ENCODE measurements at places on chromosomes 12 and 14.

DNA sequence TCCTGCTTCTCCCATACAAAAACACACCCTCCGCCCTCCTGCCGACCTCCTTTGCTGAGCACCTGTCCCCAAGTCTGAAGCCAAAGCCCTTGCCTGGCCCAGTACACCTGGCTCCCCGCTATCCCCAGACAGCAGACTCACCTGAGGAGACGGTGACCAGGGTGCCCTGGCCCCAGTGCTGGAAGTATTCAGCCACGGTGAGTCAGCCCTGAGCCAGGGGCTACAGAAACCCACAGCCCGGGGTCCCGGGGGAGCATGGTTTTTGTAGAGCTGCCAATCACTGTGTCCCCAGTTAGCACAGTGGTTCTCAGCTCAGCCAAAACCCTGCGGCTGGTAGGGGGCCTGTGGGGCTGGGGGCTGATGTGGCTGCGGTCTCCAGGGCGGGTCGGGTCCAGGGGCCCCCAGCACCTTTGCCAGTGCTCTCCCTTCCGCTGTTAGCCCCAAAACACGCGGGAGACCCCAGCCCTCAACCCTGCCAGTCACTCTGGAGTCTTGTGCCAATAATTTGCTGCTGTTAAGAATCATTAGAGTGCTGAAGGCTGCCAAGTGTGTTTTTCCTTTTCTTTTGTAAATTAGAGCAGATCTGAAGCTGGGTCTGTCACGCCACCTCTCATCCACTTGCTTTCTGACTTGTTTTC lies 339.0 kb downstream of the TMEM121 start:
- no peak for DNase-seq

GRCh38 chr14:56580221-56580711 lies 668 bp downstream of the TMEM260 start:
- DNase-seq = peak; percentile 52

DNA sequence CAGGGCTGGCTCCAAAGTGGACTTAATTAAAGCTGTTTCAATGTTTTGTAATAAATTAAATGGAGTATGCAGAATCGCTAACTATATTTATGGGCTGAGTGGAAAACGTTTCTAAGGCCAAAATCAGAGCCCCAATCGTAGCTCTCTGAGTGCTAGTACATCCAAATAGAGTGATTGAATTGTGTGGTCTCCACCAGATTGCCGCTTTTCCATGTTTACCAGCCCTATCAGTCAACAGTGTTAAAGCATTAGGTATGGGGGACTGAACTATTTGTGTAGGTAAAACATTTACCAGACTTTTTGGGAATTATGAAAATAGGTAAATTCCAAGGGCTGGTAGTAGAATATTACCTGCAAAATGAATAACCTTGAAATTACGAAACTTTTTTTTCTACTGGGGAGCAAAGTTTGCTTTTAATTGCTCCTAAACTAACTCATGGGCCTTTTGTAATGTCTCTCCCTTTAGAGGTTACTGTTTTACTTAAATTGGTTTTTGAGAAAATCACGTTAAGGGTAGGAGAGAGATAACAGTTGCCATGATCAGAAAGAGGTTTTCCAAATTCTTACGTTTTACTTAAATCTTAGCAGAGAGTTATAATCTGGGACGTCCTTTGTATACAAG lies 28.0 kb upstream of the METAP2 start:
- no peak for DNase-seq

- DNase-seq = no peak
Measured at GRCh38 chr12:116806845-116807440, 68.8 kb downstream of the RNFT2 start.

DNA sequence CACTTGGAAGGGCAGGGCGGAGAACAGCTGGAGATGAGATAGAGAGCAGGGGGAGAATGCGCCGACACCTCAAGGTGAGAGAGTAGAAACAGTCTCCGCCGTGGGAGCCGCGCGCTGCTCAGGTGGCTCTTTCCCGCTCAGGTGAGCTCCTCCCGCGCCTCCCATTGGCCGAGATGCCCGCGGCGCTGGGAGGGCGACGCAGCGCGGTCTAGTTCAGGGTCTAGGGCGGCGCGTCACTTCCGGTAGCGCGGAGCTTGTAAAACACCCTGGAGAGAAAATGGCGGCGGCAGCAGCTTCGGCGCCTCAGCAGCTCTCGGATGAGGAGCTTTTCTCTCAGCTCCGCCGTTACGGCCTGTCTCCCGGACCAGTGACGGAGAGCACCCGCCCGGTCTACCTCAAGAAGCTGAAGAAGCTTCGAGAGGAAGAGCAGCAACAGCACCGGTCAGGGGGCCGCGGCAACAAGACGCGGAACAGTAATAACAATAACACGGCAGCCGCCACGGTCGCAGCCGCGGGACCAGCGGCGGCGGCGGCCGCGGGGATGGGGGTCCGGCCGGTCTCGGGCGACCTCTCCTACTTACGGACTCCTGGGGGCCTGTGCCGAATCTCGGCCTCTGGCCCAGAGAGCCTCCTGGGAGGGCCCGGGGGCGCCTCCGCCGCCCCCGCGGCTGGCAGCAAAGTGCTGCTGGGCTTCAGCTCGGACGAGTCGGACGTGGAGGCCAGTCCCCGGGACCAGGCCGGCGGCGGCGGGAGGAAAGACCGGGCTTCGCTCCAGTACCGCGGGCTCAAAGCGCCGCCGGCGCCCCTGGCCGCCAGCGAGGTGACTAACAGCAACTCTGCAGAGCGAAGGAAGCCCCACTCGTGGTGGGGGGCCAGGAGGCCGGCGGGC lies at the start of gene LEMD3:
Gene LEMD3, plus strand, starts transcription at position 264 of the 889 bp plus-strand sequence. Its CDS starts 14 bp downstream, at position 278.
- peak; percentile 96 for DNase-seq

DNA sequence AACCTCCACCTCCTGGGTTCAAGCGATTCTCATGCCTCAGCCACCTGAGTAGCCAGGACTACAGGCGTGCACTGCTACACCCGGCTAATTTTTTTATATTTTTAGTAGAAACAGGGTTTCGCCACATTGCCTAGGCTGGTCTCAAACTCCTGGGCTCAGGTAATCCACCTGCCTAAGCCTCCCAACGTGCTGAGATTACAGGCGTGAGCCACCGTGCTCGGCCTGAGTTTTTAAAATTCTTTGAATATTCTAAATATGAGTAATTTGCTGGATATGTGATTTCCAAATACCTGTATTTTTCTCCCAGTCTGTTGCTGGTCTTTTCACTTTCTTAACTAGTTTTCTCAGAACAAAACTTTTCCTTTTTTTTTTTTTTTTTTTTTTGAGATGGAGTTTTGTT lies 27.4 kb downstream of the GIT2 start:
- no peak for DNase-seq

- peak; percentile 17 for DNase-seq
Measured at GRCh38 chr12:62618930-62619329, 152.3 kb downstream of the MON2 start.

DNA sequence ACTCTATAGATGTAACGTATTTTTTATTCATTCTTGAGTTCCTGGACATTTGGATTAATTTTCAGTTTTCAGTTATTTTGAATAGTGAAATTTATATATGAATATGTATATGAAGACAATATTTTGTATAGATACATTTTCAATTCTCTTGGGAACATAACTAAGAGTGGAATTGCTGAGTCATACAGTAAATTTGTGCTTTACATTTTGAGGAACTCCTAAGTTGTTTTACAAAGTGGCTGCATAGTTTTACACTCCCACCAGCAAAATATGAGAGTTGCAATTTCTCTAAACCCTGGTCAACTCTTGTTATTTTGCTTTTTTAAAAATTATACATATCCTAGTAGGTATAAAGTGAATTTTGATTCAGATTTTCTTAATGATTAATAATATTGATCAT lies 1838.6 kb upstream of the SEL1L start:
- no peak for DNase-seq

- no peak for DNase-seq
Measured at GRCh38 chr12:113322343-113322742, 12.6 kb downstream of the SLC8B1 start.

- peak; percentile 82 for DNase-seq
Measured at GRCh38 chr14:68111097-68111852, 291.7 kb downstream of the RAD51B start.

- DNase-seq = no peak
Measured at GRCh38 chr12:76332606-76333005, 15.6 kb downstream of the BBS10 start.

- no peak for DNase-seq
Measured at GRCh38 chr12:1041478-1041877, 50.5 kb downstream of the ERC1 start.

DNA sequence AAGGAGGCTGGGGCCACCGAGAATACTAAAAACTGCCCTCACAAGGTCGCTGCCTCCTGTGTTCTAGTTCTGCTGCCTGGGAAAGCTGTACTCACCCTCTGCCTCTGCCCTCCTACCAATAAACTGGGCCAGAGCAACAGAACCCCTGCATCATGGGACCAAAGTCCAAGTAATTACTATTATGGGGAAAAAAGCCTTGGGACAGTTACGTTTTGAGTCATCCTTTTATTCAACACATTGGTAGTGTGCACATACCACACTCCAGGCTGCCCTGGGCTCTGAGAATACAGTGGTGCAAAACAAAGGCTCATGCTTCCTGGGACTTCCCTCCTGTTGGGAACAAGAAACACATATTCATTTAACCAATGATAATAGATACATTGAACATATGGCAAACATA lies 49.0 kb downstream of the CACNA1C start:
- DNase-seq = no peak

- DNase-seq = peak; percentile 36
Measured at GRCh38 chr14:105315211-105315721, 718 bp downstream of the PACS2 start.

DNA sequence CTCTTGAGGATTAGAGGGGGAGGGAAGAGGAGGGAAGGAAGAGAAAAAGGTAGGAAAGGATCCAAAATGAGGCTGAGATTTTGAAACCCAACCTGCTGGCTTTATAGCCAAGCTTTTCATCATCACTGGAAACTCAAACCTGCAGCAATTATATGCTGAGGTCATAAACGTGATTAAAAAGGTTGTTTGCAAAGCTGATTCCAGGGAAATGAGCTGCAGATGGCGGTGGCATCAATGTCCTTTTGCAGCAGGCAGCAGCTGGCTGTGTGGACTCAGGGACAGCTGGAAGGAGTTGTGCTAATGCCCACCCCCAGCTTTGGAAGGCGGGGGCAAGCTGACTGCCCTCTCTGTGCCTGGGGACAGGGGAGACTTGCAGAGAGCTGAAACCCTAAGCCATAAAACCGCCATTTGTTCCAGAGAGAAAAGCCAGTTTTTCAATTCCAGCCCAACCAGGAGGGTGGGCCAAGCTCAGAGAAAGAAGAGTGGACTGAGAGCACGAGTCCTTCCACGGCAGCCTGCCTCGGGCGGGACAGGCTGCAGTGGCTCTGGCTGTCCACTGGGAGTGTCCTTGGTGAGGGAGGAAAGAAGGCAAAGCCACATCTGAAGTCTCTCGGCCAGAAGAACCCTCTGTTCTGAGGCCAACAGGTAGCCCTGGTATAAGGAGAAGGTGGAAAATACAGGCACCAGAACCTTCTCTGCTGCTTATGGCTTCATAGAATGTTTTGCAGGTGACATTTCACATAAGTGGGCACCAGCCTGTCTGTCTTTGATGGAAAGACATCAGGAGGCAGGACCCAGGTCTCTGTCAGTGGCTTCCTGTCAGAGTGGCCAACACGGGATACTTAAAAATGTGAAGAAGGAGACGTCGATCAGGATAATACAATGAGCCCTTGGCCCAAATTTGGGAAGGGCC lies 90.7 kb downstream of the SINHCAF start:
- peak; percentile 94 for DNase-seq

GRCh38 chr12:3054374-3054773 lies 22.8 kb upstream of the TSPAN9 start:
- DNase-seq = no peak

GRCh38 chr12:11727133-11727664 lies 77.7 kb downstream of the ETV6 start:
- no peak for DNase-seq

GRCh38 chr14:76827696-76828296 lies 1.6 kb downstream of the LRRC74A start:
- no peak for DNase-seq

Measured in NCI-H1105 treated with DMSO at 0.1 percent for 48 hours (cell line).